Ascending aorta (tissue), 2 donors: ENCODE measurements at places on chromosomes 5 and 9.

- no peak for DNase-seq
These were observed 621 bp downstream of the AK6 start for GRCh38 chr5:69368458-69369339.

DNA sequence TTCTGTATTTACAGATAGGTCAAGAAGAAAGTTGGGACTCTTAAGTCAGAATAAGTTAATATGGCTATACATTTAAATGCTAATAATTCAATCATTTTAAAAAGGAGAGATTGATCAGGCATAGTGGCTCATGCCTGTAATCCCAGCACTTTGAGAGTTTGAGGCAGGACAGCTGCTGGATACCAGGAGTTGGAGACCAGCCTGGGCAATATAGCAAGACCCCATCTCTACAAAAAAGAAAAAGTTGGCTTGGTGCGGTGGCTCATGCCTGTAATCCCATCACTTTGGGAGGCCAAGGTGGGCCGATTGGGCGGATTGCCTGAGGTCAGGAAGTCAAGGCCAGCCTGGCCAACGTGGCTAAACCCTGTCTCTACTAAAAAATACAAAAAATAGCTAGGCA is 15.0 kb upstream of the GLDC start:
- no peak for DNase-seq

- no peak for DNase-seq
These were observed 116.1 kb downstream of the WDR70 start for GRCh38 chr5:37495210-37495609.

- no peak for DNase-seq
These were observed 66.4 kb upstream of the DAB2 start for GRCh38 chr5:39491210-39491609.

DNA sequence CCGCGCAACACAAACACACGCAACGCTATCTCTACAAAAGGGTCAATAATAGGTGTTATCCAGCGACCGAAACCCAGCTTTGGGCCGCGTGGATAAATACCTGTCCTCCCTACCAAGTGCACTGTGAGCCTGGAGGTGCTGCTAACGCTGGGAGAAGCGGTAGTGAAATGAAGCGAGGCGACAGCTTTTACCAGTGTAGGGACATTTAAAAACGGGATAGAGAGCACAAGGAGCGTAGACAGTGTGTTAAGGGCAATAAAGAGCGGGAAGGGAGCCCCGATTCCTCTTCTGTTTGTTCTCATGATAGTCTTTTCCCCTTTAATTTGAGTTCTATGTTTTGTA is 421 bp upstream of the DEPDC1B start:
- DNase-seq: no peak
